ENCODE measurements at places on chromosomes 5 and 9.

- no peak for DNase-seq
These were observed 46.8 kb upstream of the NRARP start for GRCh38 chr9:137348769-137349470.

DNA sequence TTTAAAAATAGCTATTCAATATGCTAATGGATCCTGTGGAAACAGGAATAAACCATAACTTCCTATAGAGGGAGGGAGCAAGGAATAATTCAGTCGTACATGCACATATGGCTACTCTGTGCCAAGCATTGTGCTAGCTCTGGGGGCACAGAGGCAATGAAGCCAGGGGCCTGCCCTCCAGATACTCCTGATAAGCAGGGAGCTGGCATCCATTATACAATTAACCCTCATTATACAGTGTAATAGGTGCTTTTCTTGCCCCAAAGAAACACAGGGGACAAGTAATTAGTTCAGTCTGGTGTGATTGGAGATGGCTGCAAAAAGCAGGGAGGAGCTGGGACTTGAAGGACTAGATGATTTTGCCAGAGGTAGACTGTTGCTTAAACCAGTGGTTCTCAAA is 200.4 kb downstream of the SREK1 start:
- no peak for DNase-seq

GRCh38 chr5:107456281-107456715 is 214.4 kb downstream of the EFNA5 start:
- no peak for DNase-seq

DNA sequence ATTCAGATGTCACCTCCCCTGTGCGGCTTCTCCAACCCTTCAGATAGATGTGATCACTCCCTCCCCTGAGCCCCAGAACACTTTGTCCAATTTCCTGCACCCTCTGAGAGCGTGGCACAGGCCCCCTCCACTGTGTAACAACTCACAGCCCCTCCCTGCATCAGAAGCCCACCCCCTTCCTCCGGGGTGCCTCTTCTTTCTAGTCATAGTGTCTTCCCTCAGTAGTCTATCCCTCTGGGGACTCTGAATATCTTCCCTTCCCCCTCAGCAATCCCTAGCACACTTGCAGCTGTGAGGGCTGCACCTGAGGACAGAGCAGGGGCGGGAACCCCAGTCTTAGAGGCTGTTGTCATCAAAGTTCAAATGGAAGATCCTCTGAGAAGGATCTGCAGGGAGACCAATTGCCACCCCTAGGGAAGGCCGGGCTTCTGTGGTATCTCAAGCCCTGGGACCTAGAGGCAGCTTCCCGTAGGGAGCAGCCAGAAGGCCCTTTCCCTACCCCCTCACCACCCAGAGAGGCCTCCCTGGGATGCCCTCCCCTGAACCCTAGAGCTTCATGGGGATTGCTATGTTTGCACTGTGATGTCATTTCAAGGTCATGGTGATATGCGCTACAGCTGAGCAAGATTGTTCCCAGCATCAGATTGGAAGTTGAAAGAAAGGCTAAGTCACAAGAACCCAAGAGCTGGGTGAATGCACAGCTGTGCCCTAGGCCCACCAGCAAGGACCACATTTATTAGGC is 70.7 kb downstream of the THBS4 start:
- no peak for DNase-seq

- no peak for DNase-seq
These were observed 176.1 kb upstream of the RASEF start for GRCh38 chr9:83238871-83239640.

DNA sequence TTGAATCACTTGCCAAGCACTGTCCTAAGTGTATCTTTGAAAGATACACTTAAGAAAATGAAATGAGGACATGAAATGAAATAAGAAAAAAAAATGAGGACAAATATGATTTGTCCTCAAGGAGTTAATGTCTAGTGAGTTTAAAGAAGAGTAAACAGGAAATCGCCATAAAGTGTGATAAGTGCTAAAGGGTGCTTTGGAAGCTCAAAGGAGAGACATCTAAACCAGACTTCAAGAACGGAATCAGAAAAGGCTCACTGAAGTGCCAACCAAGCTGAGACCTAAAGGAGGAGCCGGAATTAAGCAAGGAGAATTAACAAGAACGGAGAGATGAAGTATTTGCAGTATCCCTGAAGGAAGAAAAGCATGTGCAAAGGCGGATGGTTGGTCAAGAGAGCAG is 200.8 kb downstream of the CWC27 start:
- DNase-seq = no peak
